ENCODE measurements at places on chromosomes 6 and 20. TPM values are rescaled to one million over a fixed set of nuclear protein-coding genes. Genes with fewer than 3 reads are reported as not detected.
A peak's percentile ranks its signal among the peaks of the same experiment; 100 is the strongest.

GRCh38 chr6:65117817-65118409, 589.1 kb downstream of the EYS start:
- H3K4me1 ChIP-seq, result no peaks in the 10 kb centered on the region
- H3K27me3 ChIP-seq, result no peaks in the 10 kb centered on the region
- no peak for DNase-seq
- no peak overlapping the region for H3K4me3 ChIP-seq
- H3K36me3 ChIP-seq, result no peaks in the 10 kb centered on the region

DNA sequence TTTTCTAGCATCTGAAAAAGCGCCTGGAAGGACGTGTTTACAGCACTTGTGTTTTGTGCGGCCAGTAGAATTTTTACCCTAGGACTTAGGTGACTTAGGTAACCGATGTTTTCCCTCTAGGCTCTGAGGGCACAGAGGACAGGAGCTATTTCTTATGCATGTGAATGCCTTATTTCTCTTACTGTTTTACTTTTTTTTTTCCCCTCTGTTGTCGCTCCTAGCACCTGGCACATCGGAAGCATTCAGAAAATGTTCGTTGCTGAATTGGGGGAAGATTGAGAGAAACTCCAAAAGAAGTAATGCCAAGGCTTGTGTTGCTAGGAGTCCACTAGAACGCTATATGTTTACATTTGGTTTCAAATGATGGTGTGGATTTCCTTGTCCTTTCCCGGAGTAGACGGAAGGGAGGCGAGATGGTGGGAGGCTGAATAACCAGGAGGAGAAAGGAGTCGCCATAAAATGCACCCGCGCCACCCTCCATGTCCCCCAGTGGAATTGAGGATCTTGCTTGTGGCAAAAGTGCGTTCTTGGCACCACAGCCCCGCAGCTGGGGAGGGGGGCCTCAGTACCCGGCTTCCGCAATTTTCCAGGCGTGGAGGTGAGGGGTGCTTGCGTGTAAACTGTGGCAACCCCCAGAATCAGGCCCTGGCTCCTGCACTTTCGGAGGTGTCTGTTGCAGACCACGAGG, 6.9 kb downstream of the OLIG3 start:
- no peak overlapping the region for H3K4me3 ChIP-seq
- H3K27me3 ChIP-seq, result peaks cover 34% of the 10 kb centered on the region
- no peak overlapping the region for H3K27ac ChIP-seq
- peaks cover 10% of the 10 kb centered on the region for H3K4me1 ChIP-seq
- H3K36me3 ChIP-seq, result no peaks in the 10 kb centered on the region

DNA sequence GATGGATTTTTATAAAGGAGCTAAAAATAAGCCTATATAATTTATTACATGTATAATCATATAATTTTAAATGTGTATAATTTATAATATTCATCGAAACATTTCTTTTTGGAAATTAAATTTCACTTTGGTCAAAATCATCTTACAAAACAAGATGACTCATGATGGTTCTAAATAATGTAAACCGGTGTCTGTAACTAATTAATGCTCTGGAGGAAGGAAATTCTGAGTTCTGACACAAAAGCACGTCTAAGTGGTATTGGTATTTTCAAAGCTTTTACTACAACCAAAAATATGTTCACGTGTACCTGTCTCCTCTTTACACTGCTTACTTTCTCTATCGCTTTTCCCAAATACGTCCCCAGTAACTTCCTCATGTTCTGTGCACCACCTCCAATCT, 134.1 kb downstream of the MTHFD1L start:
- H3K27me3 ChIP-seq, result no peaks in the 10 kb centered on the region
- no peak overlapping the region for H3K27ac ChIP-seq
- no peaks in the 10 kb centered on the region for H3K36me3 ChIP-seq
- DNase-seq, result no peak
- no peaks in the 10 kb centered on the region for H3K4me1 ChIP-seq

The CRYBG1 gene
- 1.6 TPM for total RNA-seq

The C2 gene
- 5.5 TPM for total RNA-seq

GRCh38 chr20:59153355-59153681, 10.3 kb upstream of the ZNF831 start:
- H3K27ac ChIP-seq, result no peak overlapping the region
- peak; percentile 91 for DNase-seq
- peak overlapping the region; percentile 3 for H3K4me3 ChIP-seq
- H3K4me1 ChIP-seq, result peaks cover 14% of the 10 kb centered on the region
- no peaks in the 10 kb centered on the region for H3K27me3 ChIP-seq

DNA sequence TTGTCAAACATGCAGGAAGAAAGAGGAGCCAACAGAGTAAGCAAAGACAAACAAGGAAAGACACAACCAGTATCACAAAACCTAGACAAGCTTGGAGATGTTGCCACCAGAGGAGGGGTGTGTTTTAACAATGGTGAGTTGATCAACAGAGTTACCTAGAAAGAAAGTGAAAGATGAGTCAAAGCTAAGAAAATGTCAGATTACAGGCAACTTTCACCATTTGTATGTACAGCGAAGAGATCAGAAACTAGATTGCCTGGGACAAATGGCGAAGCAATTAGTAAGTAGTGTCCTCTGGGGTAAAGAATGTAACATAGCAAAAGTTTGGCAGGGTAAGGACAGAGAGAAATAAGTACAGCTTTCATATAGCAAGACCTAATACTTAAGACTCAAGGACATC, 51.6 kb upstream of the POU3F2 start:
- H3K27ac ChIP-seq, result no peak overlapping the region
- H3K4me1 ChIP-seq, result no peaks in the 10 kb centered on the region
- no peak for DNase-seq
- H3K27me3 ChIP-seq, result peaks cover 2% of the 10 kb centered on the region

GRCh38 chr6:10000551-10000950, 414.3 kb downstream of the TFAP2A start:
- no peaks in the 10 kb centered on the region for H3K36me3 ChIP-seq
- no peaks in the 10 kb centered on the region for H3K27me3 ChIP-seq
- H3K4me1 ChIP-seq, result no peaks in the 10 kb centered on the region
- H3K27ac ChIP-seq, result no peak overlapping the region
- no peak overlapping the region for H3K4me3 ChIP-seq
